Esophagus mucosa (tissue), 1 donor: ENCODE measurements at places on chromosomes 7 and 10. TPM values are rescaled to one million over a fixed set of nuclear protein-coding genes. Genes with fewer than 3 reads are reported as not detected.
A peak's percentile ranks its signal among the peaks of the same experiment; 100 is the strongest.

DNA sequence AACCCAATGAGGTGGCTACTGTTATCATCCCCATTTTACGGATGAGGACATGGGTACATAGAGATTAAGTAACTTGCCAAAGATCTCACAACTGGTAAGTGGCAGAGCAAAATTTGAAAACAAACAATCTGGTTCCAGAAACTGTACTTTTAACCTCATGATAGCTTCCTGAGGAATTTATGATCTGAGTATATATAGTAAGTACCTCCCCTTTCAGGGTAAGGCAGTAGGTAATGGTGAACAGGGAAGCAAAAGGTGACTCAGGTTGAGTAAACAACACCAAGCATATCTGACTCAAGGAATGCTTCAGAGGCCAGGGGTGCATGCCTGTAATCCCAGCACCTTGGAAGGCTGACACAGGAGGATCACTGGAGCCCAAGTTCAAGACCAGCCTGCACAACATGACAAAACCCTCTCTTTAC is 21.1 kb downstream of the KLLN start:
- ATAC-seq: peak; percentile 97

DNA sequence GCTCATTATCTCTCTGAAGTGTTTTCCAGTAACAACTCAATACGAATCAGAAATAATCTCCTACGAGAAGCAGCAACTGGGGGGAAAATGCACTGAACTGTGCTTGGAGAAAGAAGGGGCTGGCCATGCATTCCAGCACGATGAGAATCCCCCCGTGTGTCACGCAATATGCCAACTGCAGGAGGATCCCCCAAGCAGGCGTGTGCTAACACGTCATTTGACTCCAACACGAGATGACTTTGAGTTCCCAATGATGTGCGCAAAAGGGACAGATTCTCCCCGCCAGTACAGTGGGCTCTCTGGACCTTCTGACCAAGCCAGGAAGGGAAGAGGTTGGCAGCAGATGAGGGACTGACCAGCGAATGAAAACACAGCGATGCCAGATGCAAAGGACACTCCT is 105.5 kb downstream of the KCNMA1 start:
- no peak for ATAC-seq

RBM28 gene
- 23.3 TPM for total RNA-seq

OR2A7 gene
- 5.7 TPM for total RNA-seq

- no peak for ATAC-seq
Measured at GRCh38 chr10:114095559-114096337, 52.1 kb downstream of the ADRB1 start.

EVX1 gene
- not detected for total RNA-seq

DNA sequence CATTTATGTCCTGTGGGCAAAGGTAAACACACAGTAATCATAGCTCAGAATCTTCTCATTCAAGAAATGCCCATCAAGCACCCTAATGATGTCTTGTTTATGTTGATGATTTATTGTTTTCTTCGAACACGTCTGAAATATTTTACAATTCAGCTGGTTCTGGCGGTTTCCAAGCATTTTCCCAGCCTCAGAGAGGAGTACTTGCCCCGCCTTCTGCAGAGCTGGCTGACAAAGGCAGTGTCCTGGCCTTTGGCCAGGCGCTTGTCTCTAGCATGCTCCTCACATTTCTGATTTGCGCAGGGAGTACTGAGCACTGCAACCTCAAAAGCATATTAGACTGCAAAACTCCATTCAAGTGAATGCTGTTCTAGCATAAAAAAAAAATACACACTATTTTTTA is 314.2 kb upstream of the GNAI1 start:
- no peak for ATAC-seq

FAM237B gene
- total RNA-seq: not detected

DNA sequence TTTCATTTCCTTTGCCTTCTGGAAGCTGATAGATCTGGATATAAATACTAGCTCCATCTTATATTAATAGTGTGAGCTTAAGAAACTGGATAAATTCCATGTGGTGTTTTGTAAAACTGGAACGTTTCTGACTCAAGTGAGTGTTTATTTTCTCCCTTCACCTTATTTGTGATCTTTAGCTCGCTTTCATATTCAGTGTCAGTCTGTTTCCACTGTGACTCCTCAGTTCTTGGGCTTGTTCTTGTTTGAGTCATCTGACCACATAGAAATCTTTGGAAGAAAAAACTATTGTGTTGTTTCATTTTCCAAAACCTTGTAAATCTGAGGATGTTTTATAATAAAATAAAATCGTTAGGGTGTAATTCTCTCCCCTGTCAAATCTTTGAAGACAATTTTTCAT is 186.4 kb downstream of the POLR1F start:
- ATAC-seq: no peak

DNA sequence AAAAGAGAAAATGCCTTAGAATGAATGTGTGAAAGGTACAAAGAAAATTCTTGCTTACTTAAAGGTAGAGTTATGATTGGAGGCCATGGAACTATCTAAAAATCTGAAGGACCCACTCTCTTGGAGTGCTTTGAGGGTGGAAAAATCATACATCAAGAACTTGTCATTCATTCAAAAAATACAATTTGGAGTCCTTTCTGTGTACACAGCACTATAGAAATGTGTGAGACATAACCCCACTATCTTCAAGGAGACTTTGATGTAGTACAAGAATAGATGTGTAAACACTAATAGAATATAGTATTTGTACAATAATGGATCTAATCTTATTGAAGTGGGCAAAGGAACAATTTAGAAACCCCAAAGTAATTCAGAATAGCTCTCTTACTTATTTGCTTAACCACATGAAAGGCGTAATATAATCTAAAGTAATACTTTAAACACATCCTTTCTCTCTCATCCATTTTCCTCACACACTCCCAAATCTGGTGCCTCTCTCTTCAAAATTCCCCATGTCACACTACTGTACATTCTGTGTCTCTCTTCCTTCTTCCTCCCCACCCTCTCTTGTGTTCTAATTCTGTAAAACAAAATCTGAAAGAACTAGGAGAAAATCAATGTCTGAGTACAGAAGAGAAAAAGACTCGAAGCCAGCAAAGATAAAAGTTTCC is 166.7 kb downstream of the DNAJB9 start:
- no peak for ATAC-seq

SPDYE8 gene
- total RNA-seq: not detected

DNA sequence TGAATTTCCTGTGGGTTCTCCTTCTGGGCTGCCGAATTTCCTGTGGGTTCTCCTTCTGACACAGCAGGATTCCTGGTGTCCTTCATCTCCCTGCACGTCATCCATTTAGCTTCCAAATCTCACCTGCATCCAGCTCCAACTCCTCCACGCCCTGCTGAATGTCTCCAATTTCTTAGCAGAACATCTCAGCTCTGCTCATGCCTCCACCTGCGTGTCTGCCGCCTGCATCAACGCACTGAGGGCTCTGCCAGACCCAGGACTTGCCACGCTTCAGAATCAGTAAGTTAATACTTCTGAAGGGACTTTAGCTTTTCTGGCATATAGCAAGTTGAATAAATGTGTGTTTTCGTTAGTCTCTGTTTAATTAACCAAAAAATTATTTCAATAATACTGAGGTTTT is 31.1 kb upstream of the VIPR2 start:
- ATAC-seq: no peak

GRCh38 chr7:88307823-88308222 is 1.1 kb upstream of the STEAP4 start:
- ATAC-seq: peak; percentile 62
